ENCODE measurements at places on chromosomes 4 and X.

- no peak for DNase-seq
Measured at GRCh38 chr4:109942292-109942926, 29.7 kb downstream of the EGF start.

- DNase-seq: no peak
Measured at GRCh38 chr4:74490736-74491135, 45.8 kb downstream of the AREG start.

DNA sequence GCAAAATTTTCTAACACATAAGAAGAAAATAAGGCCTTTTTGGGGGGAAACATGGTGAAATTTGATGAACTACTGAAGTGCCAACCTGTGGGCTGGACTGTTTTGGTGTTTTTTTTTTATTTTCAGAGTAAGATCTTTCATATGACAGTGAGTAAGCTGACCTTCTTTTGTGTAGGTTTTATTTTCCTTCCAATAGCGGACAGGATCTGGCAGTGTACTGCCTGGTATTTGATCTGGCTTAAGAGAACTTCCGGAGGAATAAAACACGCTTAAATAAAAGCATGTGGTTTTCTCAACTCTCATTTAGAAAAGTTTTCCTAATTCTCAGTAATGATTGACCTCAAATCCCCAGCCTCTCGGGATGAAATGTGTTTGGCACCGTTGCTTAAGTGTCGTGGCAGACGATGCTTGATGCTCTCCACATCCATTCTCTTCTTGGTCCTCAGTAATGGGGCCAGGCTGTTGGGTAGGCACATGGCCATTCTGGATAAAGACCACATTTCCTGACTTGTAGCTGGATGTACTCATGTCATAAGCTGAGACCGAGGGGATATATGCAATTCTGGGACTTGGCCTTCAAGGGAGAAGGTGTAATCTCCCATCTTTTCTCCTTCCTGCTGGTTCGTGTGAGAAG lies 65.6 kb upstream of the PDLIM3 start:
- no peak for DNase-seq

- no peak for DNase-seq
Measured at GRCh38 chr4:156975686-156976085, 4.1 kb upstream of the PDGFC start.

GRCh38 chr4:31674313-31674947 lies 954.3 kb downstream of the PCDH7 start:
- no peak for DNase-seq

DNA sequence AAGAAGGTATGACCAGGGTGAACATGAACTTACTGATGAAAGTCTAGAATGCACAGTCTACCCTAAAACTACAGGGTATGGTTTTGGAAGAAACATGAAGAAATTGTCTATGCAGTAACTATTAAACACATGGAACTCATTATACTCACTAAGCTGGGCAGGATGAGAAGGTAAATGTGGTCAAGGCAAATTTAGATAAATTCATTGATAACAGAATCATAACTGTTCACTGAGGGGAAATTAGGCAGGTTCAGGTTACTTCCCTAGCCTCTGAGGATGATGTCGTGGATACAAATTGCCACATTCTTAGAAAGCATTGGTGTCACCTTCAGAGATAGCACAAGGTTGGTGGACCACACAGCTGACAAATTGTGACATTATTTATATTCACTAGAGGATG lies 40.4 kb upstream of the MID1IP1 start:
- DNase-seq: peak; percentile 53

DNA sequence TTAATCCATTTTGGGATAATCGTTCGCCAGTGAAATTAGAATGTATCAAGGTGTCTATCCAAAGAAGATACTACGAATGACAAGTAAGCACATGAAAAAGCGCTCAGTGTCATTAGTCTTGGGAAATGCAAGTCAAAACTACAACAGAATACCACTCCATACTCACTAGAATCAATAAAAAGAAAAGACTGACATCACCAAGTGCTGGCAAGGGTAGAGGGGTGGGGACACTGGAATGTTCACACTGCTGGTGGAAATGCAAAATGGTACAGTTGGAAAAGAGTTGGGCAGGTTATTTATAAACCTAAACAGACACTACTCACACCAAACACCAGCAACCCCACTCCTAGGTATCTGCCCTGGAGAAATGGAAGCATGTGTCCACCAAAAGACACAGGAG lies 11.2 kb downstream of the WDR1 start:
- no peak for DNase-seq

DNA sequence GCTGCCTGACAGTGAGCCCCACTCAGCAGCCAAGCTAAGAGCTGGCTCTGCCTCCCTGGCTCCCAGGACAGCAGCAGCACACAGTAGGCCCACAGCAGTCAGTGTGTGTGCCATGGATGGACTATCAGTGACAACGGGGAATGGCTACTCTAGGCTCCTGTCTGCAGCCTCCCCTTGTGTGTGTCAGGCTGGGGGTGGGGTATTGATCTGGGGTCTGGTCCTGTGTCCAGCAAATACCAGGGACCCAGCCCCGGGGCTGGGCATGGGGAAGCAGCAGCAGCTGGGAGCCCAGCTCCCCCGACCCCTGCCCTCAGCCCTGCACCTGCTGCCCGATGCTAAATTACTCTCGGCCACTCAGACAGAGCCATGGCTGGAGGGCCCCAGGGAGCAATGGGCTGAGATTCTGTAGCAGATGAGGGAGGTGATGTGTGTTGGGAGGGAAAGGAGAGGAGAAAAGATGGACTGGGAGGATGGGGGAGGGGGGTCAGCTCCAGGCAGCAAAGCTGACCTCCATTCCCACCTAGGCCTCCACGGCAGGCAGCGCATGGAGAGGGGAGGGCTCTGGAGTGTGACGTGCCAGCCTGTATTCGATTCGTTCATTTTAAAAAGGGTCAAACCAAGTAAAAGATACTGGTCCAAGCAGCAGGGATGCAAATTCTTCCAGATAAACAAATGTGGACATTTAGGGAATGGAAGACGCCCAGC lies 61.3 kb upstream of the CRMP1 start:
- DNase-seq: peak; percentile 35

DNA sequence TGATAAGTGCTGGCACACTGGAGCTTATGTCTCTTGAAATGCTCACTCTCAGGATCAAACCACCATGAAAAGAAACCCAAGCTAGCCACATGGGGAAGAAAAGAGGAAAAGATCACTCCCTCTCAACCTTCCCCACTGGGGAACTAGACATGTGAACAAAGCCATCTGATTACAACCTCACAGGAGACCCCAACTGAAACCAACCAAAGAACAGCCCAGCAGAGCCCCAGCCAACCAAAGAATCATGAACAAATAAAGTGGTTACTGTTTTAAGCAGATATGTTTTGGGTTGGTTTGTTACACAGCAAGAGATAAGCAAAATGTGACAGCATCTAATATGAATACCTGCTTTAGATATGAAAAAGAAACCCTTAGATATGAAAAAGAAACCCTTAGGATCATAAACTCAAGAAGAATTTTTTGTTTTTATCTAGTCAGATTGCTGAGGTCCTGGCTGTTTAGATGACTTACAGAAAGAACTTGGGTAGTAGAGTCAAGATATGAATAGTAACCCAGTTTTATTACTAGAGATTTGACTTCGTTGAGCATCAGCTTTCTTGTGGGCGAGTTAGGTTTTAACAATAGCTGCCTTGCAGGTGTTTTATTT lies 23.7 kb upstream of the TLR7 start:
- DNase-seq: no peak

GRCh38 chr4:183436417-183436816 lies 8.0 kb upstream of the CDKN2AIP start:
- DNase-seq: no peak

GRCh38 chr4:57102050-57102624 lies 8.0 kb downstream of the IGFBP7 start:
- no peak for DNase-seq

DNA sequence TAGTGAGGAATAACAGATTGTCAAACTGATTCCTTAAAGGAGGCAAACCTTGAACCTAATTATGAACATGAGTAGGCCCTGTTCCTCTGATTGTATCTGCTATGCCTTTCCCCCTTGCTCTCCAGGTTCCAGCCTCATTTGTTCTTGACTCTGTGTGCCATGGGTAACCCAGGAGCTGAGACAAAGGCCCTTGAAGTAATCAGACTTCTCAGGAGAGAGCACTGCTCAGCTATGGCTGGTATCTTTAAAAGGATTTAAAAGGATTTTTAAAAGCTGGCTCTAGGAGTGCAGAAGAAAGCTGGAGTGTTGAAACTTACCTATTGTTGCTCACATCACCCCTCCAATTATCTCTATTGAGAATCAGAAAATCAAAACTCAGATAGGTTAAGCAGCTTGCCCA lies 1565.5 kb upstream of the AGA start:
- peak; percentile 12 for DNase-seq

- DNase-seq: no peak
Measured at GRCh38 chr4:73396993-73397972, 6.8 kb upstream of the ALB start.

- no peak for DNase-seq
Measured at GRCh38 chr4:12452291-12452690, 1023.6 kb upstream of the HS3ST1 start.

DNA sequence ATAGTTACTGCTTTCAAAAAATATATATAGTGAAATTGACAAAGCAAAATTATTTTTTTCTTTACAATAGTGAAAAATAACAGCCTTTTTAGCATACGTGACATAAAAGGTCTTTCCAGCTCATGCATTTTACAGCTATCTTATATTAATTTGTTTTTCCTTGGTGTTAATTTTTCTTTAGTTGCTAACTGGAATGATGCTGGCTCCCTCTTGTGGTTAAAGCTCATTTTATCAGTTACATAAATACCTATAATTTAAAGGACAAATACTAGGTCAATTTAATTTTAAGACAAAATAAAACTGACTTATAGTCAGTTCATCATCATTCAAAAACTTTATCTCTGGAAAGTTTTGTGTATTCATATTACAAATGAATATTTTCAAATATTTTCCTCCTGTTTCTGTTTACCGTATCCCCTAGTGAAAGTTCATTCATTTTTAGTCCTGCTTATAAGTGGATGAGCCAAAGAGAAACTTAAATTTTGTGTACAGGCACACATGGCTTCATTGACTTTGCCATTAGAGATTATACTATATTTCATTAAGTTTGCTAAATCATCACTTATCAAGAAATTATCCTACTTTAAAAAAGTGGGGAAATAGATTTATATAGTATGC lies 9.9 kb upstream of the ANAPC4 start:
- DNase-seq: no peak

GRCh38 chrX:133568109-133568508 lies 152.8 kb upstream of the GPC4 start:
- DNase-seq: no peak

DNA sequence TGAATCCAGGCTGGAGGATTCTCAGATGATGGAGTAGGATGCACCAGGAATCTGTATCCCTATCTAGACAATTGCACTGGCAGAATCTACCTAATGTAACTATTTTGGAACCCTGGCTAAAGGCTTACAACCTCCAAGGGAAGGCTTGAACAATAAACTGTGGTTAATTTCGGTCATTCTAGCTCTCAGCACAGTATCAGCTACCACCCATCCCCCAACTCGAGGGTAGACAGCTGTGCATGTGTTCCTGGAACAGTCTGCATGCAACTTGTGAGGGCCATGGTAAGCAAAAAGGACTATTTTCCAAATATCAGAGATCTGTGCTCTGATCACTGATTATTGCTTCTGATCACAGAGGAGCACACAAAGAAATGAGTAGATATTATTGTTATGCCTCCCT lies 34.0 kb downstream of the ELF2 start:
- DNase-seq: no peak

DNA sequence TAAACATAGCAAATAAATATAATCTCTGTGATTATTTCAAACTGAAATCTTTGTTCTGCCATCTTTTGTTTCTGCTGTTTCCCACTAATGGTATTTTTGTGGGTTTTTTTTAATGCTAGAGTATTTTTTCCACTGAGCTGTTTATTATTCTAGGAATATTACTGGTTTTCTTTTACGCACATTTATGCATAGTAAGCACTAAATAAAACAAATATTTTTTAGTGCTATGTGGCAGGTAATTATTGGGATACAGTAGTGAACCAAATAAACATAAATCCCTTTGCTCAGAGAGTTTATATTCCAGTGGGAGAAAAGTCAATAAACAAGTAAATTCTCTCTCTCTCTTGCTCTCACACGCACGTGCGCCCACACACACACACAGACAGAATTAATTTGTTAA lies 397.4 kb downstream of the PRDM5 start:
- DNase-seq: no peak

GRCh38 chrX:18286322-18286831 lies 65.7 kb upstream of the BEND2 start:
- DNase-seq: no peak

DNA sequence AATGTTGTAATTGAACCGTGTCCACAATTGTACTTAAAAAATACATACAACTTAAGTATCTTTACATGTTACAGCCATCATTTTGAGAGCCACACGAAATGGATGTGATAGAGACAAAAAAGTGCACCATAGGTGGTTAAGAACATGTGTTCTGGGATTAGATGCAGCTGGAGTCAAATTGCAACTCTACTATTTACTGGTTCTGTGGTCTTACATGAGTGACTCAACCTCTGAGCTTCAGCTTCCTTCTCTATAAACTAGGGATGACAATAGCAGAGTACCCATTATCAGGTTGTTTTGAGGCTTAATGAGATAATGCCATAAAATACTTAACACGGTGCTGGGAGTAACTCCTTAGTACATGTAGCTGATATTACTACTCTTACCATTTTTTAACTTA lies 130.4 kb downstream of the IDS start:
- DNase-seq: no peak

- no peak for DNase-seq
Measured at GRCh38 chr4:14568351-14568750, 433.9 kb upstream of the CPEB2 start.

GRCh38 chr4:55074386-55074785 lies 51.0 kb downstream of the KDR start:
- no peak for DNase-seq

DNA sequence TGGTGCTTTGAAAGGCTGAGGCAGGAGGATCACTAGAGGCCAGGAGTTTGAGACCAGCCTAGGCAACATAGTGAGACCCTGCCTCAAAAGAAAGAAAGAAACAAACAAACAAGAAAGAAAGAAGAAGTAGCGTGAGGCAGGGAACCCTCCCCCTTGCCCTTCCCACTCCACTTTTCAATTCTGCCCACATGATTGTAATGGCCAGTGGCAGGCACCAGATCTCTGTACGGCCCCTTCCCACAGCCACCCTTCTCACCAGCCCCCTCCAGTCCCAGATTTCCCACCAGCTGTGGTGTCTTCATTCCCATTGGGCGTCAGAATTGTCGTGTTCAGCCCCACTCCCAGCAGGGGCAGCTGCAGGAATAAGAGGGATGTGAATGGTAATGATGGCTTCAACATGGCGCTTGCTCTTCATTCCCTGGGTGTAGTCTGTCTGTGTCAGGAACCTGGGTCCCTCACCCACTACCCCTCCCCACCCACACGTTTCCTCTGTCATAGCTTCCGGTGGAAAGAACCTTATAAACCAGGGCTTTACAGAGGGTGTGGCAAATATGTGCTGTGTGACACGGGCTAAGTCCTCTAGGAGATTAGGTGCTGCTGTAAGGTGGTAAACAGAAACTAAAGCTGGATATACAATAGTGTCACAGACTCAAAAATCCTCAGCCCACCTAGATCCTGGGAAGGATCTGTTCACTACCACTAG lies at the start of gene IL2RG:
TSS of gene IL2RG (minus strand) at position 437 of the 703 bp plus-strand sequence. CDS start at position 399, 38 bp downstream.
- no peak for DNase-seq

- no peak for DNase-seq
Measured at GRCh38 chr4:48905363-48906015, 1.1 kb downstream of the OCIAD2 start.

GRCh38 chr4:3199653-3200422 lies 49.1 kb upstream of the MSANTD1 start:
- DNase-seq: no peak

GRCh38 chr4:76716658-76717057 lies 181.3 kb downstream of the SOWAHB start:
- no peak for DNase-seq
